ENCODE measurements at places on chromosomes 13 and 19.

DNA sequence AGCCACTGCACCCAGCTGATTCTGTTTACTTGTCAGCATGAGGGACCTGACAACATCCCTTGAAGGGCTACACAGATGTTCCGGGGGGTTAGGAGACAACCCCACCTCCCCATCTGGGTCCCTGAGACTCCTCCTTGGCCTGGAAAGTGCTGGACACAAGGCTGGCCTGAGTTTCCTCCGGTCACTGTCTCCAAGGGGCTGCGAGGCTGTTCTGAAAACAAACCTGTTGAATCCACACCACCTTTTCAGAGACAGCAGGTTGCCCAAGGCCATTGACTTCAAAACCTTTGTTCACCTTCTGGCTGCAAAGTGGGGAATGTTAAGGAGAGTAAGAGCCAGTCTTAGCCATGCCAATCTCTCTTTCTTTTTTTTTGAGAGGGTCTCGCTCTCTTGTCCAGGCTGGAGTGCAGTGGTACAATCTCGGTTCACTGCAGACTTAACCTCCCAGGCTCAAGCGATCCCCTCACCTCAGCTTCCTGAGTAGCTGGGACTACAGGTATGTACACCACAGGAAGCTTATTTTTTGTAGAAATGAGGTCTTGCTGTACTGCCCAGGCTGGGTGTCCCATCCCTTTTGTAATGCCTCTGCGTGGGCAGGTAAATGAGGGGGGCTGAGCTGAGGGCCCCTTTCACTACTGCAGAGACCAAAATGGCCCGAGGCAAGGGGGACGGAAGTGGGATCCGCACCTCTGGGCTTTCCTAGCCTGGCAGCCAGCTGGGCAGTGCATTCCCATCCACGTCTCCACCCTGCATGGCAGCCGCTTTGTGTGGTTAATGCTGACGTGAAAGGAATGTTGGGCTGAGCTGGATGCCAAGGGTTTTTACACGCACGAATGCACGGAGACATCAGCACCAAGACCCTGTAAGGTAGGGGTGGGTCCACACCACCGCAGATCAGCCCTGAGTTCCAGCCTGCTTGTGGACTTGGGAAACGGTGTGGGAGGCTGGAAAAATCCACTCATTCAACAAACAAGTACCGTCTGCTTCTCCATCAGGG lies 1.9 kb upstream of the ZNF628 start:
- no peak for DNase-seq

GRCh38 chr13:43132257-43132656 lies 108.9 kb downstream of the DNAJC15 start:
- DNase-seq, result no peak

GRCh38 chr13:91078093-91078679 lies 269.3 kb upstream of the MIR17HG start:
- DNase-seq, result no peak

GRCh38 chr19:30682146-30682998 lies 310.2 kb downstream of the ZNF536 start:
- no peak for DNase-seq

DNA sequence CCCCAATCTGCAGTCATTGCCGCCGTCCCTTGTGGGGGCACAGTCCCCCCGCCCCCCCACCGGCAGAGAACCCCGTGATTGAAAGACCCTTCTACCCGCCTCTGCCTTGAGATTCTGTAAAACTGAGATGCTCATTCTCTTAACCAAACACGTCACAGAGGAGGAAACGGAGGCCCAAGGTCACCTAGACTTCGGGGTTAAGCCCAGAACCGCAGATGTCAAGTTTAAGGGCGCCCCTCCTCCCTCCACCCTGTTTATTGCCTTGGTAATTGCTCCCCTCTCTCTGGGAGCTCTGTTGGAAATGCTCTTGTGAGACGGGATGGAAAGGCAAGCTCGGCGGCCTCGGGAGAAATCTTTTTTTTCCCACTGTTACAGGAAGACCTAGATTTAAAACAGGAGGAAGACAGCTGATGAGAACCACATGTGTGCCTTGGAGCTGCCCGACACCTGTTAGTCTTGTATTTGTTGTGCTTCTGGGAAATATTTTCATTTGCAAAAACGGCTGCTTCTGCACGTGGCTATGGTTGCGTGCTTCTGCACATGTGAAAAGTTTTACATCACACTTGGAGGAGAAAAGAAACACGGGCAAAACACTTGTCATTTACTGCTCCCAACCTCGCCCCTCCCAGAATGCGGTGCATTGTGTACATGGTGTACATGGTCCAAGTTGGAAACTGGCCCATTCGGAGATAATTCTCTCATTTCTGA lies 1.1 kb upstream of the MED26 start:
- no peak for DNase-seq

- DNase-seq, result no peak
Measured at GRCh38 chr19:29674374-29675119, 9.3 kb downstream of the PLEKHF1 start.

DNA sequence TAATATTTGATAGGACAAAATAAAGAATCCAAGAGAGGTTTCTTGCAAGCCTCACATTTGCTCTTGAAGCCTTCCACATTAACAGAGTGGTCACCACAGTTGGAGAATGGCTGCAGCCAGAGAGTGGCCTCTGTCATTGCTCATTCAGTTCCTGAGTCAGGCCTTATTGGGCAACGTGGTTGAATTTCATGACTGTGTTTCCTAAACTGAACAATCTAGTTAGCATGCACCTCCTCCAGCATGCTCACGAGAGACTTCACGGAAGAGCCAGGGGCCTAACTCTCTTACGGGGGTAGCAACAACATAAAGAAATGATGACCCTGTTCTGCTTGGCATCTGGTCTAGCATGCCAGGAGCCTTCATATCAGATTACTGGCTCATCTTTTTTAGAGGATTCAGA lies 9.6 kb upstream of the UBL3 start:
- DNase-seq, result no peak

GRCh38 chr13:98626298-98626935 lies 49.5 kb upstream of the STK24 start:
- no peak for DNase-seq

DNA sequence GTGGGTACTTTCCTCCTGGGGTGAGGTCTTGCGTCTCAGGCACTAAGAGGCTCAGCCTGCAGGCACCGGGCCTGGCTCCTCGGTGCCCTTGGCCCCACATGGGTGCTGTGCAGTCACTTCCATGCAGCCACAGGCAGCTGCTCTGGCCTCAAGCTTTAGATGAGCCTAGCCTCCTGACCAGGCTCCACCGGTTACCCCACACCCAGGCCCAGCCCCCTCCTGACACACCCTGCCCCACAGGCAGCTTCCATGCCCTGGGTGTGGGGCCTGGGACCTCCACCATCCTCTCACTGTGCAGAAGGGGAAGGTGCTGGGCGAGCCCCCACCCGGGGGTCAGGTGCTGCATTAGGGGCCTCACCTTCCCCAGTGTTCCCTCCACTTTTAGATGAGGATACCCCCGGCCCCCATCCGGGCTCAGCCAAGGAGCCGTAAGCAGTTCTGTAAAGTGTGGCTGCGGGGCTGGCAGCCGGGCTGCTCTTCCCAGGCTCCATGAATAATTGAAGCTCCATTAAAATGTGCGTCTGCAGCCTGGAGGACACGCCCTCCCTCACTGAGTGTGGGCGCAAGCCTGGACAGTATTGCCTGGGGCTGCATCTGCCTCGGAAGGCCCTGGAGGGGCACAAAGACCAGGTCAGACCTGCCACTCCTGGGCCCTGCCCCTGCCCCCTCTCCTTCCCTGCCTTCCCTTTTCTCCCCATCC lies 72.5 kb upstream of the KCTD15 start:
- no peak for DNase-seq

DNA sequence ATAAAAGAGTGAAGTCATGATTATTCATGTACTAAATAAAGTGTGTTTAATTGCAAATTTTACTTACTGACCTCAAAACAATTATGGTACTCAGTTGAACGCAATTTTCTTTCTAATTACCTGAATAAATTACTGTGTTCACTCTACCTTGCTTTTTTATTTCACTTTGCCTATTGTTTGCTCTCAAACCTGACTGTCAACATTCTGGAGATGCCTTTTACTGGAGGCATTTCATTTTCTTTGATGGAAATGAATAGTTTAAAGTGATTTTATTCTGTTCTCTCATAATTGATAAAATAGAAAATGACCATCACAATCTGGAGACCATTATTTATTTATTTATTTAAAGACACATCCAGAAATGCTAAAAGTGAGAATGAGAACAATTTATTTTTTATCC lies 811.5 kb upstream of the ATXN8OS start:
- no peak for DNase-seq

DNA sequence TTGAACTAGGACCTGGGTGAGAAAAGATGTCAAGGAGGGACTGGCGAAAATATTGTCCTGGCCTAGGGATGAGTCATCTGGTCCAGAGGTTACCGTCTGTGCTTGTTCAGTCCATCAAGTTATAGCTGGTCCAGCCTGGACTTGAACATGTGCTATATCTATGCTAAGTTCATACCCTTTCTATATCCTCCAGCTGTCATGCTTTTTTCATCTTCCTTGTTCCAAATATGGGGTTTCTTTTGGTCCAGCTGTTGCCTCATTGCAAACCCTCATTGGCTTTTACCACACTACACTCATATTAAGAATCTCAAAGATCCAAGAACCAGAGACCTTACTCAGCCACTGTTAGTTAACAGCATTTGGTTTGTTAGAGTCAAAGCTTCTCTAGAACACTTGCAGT lies 19.1 kb upstream of the KLF12 start:
- DNase-seq, result no peak

GRCh38 chr19:54209811-54210494 lies 9.3 kb downstream of the RPS9 start:
- peak; percentile 23 for DNase-seq

DNA sequence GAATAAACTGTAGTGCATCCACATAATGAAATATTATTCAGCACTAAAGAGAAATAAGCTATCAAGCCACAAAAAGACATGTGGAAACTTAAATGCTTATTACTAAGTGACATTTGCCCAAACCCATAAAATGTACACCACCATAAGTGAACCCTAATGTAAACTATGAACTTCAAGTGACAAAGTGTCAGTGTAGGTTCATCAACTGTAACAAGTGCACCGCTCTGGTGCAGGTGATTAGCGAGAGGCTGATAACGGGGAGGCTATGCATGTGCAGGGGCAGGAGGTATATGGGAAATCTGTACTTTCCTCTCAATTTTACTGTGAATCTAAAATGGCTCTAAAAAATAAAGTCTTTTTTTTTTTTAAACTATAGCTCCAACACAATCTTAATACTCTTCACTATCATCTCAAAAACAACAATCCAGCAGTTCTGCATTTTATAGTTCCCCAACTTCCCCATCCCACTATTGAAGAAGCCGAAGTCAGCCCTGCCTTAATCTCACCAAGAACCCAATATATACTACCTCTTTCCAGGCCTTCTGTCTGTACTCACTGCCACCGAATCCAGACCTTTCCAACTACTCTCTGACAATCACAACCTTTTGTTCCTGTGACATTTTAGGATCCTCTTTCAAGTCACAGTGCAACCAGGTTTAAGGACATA lies 22.6 kb downstream of the ELF1 start:
- no peak for DNase-seq

- DNase-seq, result no peak
Measured at GRCh38 chr13:101272886-101273285, 143.4 kb downstream of the NALCN start.

DNA sequence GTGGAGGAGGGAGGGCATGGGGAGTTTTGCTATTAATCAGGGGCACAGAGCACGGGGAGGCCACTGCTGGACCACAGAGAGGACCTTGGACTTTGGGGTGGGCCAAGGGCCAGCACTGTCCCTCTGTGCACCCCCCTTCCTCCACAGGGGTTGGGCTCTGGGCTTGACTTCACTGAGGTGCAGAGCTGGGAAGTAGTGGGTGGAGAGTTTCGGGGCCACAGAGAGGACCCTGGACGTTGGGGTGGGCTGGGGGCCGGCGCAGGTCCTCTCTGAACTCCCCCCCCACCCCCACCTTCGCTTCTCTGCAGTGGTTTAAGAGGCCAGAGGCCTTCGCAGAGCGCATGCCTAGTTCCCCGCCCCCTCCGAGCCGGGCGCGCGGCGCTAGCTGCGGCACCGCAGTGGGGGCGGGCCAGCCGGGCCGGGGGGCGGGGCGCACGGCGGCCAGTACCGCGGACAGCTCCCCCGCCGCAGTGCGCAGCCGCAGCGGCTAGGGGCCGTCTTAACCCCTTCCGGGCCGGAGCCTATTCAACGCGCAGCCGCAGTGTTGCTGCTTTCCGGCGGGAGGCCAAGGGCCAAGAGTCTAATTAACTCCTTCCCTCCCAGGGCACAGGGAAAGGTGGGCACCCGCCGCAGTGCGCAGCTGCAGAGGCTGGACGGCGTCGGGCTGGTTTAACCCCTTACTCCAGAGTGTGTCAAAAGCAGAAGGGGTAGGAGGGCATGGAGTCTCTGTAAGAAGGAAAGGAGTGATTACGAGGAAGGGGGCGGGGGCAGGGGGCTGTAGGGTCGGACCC lies 3.7 kb downstream of the KCNC3 start:
- peak; percentile 75 for DNase-seq

DNA sequence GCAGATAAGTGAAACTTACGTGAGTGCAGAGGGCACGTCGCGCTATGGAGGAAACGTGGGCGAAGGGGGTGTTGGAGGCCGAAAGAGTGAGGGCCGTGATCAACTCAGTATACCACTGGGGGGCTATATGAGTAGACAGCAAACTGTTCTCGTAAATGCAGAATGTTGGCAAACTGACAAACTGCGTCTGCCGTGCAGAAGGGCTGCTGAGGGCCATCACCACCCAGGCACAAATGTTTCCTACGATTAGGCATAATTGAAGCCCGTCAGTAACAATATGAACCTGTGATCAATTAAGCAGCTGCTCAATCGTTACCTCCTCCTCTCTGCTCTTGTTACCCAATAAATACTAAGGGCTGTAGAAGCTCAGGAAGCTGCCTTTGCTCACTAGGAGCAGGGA lies 17.3 kb upstream of the MADCAM1 start:
- no peak for DNase-seq

GRCh38 chr13:95714142-95714832 lies 37.3 kb downstream of the DNAJC3 start:
- no peak for DNase-seq

- DNase-seq, result no peak
Measured at GRCh38 chr13:95226932-95227695, 74.1 kb downstream of the ABCC4 start.

DNA sequence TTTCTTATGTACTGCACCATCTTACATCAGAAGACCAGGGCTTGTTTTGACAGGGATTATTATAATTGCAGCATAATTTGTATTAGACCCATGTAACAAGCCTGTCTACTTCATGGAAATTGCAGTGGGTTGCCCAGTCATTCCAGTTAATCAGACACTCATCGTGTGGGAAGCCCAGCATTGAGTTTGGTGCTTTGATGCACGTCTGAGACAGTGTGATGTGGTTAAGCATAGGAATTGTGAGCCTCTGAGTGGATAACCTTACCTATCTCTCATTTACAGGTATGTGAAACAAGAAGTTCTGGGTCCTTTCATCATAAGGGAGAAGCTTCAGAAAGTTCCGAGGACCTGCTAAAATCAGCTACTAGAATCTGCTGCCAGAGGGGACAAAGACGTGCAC lies 12.8 kb downstream of the RGCC start:
- DNase-seq, result peak; percentile 54

Data from activated T-cell treated with anti-CD3 and anti-CD28 coated beads for 24 hours (primary cell).